Chondrocyte (in vitro differentiated cells): ENCODE measurements at places on chromosomes 5 and 9. TPM values are rescaled to one million over a fixed set of nuclear protein-coding genes. Genes with fewer than 3 reads are reported as not detected.

CD14 gene
- total RNA-seq: not detected in 3 replicates

DNA sequence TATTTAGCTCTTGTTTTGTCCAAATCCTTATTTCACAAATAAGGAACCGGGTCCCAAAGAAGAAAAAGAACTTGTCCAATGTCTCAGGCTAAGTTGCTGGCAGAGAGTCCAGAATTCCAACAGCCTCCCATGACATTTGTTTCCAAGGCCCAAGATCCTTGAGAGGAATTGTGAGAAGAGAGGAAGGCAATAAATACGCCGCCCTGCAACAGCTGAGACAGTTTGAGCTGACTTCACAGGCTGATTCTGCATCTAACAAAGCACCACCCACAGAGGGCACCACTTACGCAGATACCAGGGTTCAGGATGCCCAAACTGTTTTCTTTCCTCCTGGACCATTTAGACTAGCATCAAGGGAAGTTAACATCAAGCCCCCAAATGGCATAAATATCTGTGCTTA, 211.3 kb downstream of the FAM114A2 start:
- no peaks in the 10 kb centered on the region for H3K36me3 ChIP-seq
- no peak overlapping the region for H3K27ac ChIP-seq
- peaks cover 15% of the 10 kb centered on the region for H3K4me1 ChIP-seq
- no peak for DNase-seq
- no peak overlapping the region for H3K4me3 ChIP-seq

FOXD1 gene
- total RNA-seq: 28.1 to 78.9 TPM (median 28.6 TPM) in 3 replicates

NIPAL4 gene
- 0.41 to 0.87 TPM (median 0.60 TPM) in 3 replicates for total RNA-seq

GRCh38 chr9:126698756-126699155, 85.0 kb downstream of the LMX1B start:
- no peaks in the 10 kb centered on the region for H3K36me3 ChIP-seq
- H3K4me1 ChIP-seq: no peaks in the 10 kb centered on the region
- no peak overlapping the region for H3K27ac ChIP-seq
- H3K27me3 ChIP-seq: peaks cover 26% of the 10 kb centered on the region
- H3K4me3 ChIP-seq: no peak overlapping the region
- DNase-seq: peak; percentile 70

DNA sequence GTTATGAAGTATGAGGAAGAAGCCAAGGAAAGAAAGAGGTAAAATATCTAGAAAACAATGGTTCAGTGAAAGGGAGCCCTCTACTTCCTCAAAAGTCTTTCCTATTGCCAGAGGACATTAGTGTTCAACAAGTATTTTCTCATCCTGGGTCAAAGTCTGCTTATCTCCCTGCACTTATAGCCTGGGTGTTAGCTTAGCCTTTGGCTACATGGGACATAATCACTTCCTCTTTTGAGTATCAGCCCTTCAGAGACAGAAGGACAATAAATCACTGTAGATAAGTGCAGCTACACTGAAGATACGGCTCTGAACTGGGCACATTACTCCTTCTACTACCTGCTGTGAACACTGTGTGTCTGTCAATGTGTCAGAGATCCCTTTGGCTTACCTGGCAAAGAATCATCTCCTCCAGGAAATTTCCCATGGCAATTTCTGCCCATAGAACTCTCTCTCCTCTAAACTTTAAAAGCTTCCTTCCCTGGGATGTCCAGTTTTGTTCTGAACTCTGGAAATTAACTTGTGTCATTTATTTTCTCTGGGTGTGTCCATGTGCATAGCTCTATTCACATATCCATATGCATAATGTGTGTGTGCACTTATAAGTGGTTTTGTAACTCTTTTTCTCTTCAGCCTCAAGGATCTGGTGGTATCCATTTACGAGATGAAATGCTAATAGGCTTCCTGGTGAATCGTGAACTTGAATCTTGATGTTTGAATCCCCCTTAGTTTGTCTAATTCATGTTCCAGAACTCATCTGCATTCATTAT, 30.0 kb upstream of the RECK start:
- no peak overlapping the region for H3K4me3 ChIP-seq
- peaks cover 2% of the 10 kb centered on the region for H3K36me3 ChIP-seq
- H3K27me3 ChIP-seq: no peaks in the 10 kb centered on the region
- H3K27ac ChIP-seq: no peak overlapping the region

DNA sequence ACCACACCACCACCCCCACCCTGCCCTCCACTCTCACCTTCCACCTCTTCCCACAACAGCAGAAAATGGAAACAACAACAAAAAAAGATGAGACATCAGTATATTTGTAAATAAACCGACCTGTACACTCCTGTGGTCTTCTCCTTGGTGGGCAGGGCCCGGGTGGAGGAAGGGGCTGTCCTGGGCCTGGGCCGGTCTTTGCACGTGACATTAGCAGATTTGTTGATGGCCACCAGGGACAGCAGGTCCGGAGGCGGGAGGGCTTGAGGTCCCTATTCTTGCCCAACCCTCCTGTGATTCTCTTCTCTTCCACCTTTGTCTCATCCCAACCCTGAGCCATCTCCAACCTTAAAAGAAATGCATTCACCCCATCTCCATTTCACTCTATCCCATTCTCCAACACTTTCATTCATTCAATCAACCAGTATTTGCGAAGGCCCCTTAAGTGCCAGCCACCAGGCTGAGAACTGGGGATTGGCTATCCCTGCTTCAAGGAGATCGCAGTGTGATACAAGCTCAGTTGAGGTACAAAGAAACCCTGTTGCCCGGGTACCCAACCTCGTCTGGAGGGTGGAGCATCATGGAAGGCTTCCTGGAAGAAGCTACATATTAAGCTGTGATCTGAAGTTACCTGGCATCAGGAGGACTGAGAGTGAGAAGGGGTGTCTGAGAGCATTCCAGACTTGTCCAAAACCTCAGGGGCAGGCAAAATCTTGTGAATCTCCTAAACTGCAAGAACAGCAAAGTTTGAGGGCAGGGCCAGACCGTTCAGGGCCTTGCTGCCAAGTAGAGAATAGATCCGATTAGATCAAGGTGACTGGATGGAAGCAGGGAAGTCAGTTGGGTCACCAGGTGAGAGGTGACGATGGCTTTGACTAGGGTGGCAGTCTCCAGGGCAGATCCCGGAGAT, 87.4 kb downstream of the LMX1B start:
- no peak overlapping the region for H3K4me3 ChIP-seq
- H3K36me3 ChIP-seq: no peaks in the 10 kb centered on the region
- no peak overlapping the region for H3K27ac ChIP-seq
- H3K27me3 ChIP-seq: peaks cover 22% of the 10 kb centered on the region
- H3K4me1 ChIP-seq: peaks cover 13% of the 10 kb centered on the region
- peak; percentile 66 for DNase-seq

DNA sequence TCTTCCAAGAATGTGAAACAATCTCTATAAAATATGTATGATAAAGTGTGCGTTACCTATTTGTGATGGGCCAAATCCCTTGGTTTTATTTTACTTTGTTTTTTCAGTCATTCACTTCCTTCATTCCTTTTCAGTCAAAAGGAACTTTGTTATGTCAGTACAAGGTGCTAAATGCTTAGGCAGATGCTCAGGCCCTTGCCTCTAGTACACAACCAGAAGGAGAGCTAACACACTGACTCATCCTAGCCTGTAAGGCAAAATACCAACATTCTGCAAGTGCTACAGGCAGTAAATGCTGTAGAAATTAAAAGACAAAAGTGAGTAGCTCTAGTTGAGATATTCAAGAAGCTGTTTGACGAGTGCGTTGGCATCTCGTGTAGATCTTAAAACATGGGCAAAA, 49.4 kb downstream of the TRPM6 start:
- no peak for DNase-seq
- no peaks in the 10 kb centered on the region for H3K4me1 ChIP-seq
- H3K27ac ChIP-seq: no peak overlapping the region
- H3K36me3 ChIP-seq: no peaks in the 10 kb centered on the region

GRCh38 chr9:135308821-135309762, 170.5 kb upstream of the PPP1R26 start:
- H3K4me3 ChIP-seq: no peak overlapping the region
- peaks cover 32% of the 10 kb centered on the region for H3K27me3 ChIP-seq
- no peaks in the 10 kb centered on the region for H3K4me1 ChIP-seq

GRCh38 chr5:141869514-141869913, 8.7 kb downstream of the PCDH1 start:
- no peak overlapping the region for H3K4me3 ChIP-seq
- no peaks in the 10 kb centered on the region for H3K27me3 ChIP-seq
- DNase-seq: peak; percentile 58
- peaks cover 33% of the 10 kb centered on the region for H3K36me3 ChIP-seq
- no peak overlapping the region for H3K27ac ChIP-seq

GRCh38 chr5:172303572-172304335, 20.2 kb upstream of the UBTD2 start:
- H3K27me3 ChIP-seq: peaks cover 2% of the 10 kb centered on the region
- no peaks in the 10 kb centered on the region for H3K36me3 ChIP-seq
- DNase-seq: no peak
- no peak overlapping the region for H3K4me3 ChIP-seq
- H3K27ac ChIP-seq: no peak overlapping the region
- H3K4me1 ChIP-seq: peaks cover 5% of the 10 kb centered on the region

GRCh38 chr9:38292480-38292879, 100.0 kb upstream of the ALDH1B1 start:
- H3K27me3 ChIP-seq: peaks cover 12% of the 10 kb centered on the region
- no peaks in the 10 kb centered on the region for H3K4me1 ChIP-seq
- DNase-seq: no peak
- no peak overlapping the region for H3K27ac ChIP-seq

DNA sequence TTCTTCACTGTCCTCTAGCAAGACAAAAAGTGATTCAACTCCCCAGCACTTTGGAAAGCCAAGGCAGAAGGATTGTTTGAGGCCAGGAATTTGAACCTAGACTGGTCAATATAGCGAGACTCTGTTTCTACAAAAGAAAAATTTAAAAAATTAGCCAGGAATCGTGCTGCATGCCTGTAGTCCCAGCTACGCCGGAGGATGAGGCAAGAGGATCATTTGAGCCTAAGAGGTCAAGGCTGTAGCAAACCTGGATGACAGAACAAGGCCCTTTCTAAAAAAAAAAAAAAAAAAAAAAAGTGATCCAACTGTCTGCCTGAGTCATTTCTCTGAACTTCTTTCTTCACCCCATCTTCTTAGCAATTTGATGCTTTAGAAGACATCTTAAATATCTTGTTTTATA, 12.4 kb downstream of the ITGA2 start:
- peaks cover 10% of the 10 kb centered on the region for H3K4me1 ChIP-seq
- H3K27ac ChIP-seq: no peak overlapping the region
- H3K4me3 ChIP-seq: no peak overlapping the region
- no peak for DNase-seq
- H3K27me3 ChIP-seq: no peaks in the 10 kb centered on the region
- no peaks in the 10 kb centered on the region for H3K36me3 ChIP-seq

DNA sequence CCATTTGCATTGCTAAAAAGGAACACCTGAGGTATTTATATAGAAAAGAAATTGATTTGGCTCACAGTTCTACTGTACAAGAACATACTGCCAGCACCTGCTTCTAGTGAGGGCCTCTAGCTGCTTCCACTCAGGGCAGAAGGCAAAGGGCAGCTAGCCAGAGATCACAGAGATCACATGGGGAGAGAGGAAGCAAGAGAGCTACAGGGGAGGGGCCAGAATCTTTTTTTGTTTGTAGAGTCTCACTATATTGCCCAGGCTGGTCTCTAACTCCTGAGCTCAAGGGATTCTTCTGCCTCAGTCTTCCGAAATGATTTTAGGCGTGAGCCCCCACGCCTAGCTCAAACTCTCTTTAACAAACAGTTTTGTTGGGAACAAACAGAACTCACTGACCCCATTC, 6.1 kb downstream of the SLCO4C1 start:
- H3K36me3 ChIP-seq: no peaks in the 10 kb centered on the region
- H3K27ac ChIP-seq: no peak overlapping the region
- no peak overlapping the region for H3K4me3 ChIP-seq

OTP gene
- total RNA-seq: not detected in 3 replicates

GRCh38 chr5:154409230-154409840, 36.5 kb upstream of the SAP30L start:
- no peak overlapping the region for H3K4me3 ChIP-seq
- peaks cover 19% of the 10 kb centered on the region for H3K36me3 ChIP-seq
- no peak for DNase-seq
- H3K27ac ChIP-seq: no peak overlapping the region
- H3K27me3 ChIP-seq: no peaks in the 10 kb centered on the region

DNA sequence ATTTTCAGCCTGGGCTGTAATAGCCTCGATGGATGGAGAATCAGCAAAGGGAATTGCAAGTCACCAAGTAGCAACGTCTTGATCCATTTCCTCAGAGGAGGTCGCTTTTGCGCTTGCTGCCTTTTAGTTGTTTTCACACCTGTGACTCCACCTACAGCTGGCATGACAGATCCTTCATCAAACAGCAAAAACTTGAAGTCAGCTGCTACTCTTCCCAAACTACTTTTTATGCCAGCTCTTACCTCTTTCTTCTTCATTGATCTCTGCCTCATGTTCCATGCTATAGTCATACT, 107.7 kb downstream of the MAT2B start:
- peaks cover 6% of the 10 kb centered on the region for H3K27me3 ChIP-seq
- no peak overlapping the region for H3K4me3 ChIP-seq
- no peaks in the 10 kb centered on the region for H3K36me3 ChIP-seq
- no peak overlapping the region for H3K27ac ChIP-seq
- DNase-seq: no peak

LTC4S gene
- 1.2 to 1.7 TPM (median 1.3 TPM) in 3 replicates for total RNA-seq
